ENCODE measurements at places on chromosomes 3 and 15.

- no peak for DNase-seq
Measured at GRCh38 chr3:55641964-55642363, 154.9 kb upstream of the WNT5A start.

DNA sequence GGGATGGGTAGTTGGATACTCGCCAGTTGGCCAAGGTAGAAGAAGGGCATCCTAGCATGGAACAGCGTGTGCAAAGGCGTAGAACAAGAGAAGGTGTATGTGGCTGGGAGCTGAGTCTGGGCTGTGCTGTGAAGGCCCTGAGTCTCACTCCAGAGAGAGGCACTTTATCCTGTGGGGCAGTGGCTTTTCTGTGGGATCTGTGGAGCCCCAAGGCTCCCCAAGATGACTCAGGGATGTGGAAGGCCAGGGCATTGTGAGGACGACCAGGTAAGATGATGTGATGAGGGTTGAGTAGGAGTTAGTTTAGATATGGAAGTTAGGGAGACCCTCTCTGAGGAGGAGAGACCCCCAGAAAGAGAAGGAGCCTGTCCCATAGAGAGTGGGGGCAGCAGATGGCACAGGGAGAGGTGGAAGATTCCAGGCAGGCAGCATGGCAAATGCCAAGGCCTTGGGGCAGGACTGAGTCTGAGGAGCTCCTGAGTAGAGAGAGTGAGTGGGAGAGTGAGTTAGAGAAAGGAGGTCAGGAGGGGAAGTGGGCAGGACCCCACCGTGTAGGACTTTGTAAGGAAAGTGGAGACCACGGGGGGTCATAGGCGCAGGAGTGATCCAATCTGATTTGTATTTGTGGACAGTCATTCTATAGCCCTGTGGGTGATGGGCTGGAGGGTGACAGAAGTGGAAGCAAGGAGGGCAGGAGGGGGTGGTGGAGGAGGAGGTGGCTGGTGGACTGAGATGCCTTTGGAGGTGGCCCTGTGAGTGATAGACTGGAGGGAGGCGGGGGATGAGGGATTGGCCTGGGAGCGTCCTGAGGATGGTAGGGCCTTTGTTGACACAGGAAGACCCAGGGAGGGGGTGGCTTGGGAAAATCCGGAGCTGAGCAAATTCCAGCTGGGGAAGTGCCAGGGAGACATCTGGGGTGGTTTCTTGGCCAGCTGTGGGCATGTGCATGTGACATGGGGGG is 50.3 kb downstream of the FBLN2 start:
- no peak for DNase-seq

GRCh38 chr3:39232859-39233258 is 40.5 kb upstream of the XIRP1 start:
- no peak for DNase-seq

DNA sequence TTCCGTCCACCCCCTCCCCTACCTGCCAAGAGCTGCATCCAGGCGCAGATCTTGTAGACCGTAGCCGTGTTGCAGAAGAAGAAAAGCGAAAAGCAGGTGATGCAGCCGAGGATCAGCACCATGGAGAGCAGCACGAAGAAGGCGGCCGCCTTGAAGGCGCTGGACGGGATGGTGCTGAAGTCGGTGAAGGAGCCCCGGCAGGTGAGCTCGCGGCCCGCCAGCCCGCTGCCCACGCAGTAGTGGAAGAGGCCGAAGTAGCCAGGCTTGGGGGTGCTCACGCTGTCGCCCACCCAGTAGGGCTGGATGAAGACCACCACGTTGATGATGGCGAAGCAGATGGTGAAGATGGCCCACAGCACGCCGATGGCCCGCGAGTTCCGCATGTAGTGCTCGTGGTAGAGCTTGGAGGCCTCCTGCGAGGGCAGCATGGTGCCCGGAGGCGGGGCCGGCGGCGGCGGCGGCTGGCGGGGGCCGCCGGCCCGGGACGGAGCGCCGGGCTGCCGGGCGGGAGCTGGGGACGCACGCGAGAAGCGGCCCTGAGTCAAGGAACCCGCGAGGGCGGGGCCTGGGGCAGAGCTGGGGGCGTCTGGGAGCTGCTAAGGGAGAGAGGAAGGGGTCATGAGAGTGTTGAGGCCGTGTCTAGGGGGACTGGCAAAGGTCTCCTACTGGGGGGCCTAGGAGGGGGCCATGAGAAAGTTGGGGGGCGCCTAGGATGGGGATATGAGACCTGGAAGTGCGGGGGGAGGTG is 1.2 kb downstream of the LHFPL4 start:
- no peak for DNase-seq

GRCh38 chr3:24586920-24587319 is 92.3 kb upstream of the THRB start:
- no peak for DNase-seq

DNA sequence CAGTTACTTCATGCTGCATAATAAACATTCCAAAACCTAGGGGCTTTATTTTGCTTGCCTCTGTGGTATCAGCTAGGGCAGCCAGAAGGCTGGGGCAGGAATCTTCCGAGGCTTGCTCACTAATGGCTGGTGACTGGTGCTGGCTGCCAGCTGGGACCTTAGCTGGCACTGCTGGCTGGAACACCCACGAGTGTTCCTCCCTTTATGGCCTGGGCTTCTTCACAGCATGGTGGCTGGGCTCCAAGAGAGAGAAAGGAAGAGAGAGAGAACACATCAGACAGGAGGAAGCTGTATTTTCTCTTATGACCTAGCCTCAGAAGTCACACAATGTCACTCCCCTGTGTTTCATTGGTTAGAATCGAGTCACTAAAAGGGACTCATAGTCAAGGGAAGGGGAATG is 23.9 kb upstream of the CDCP1 start:
- no peak for DNase-seq

- no peak for DNase-seq
Measured at GRCh38 chr3:46283881-46284450, 41.7 kb downstream of the CCR3 start.

GRCh38 chr3:13142552-13143380 is 69.5 kb upstream of the IQSEC1 start:
- no peak for DNase-seq

GRCh38 chr3:120506828-120507774 is 56.3 kb upstream of the FSTL1 start:
- no peak for DNase-seq

- no peak for DNase-seq
Measured at GRCh38 chr3:194572944-194573491, 60.2 kb downstream of the TMEM44 start.

- DNase-seq: no peak
Measured at GRCh38 chr3:13417166-13417947, 2.8 kb downstream of the NUP210 start.

GRCh38 chr15:52483707-52484106 is 45.0 kb downstream of the MYO5A start:
- no peak for DNase-seq

DNA sequence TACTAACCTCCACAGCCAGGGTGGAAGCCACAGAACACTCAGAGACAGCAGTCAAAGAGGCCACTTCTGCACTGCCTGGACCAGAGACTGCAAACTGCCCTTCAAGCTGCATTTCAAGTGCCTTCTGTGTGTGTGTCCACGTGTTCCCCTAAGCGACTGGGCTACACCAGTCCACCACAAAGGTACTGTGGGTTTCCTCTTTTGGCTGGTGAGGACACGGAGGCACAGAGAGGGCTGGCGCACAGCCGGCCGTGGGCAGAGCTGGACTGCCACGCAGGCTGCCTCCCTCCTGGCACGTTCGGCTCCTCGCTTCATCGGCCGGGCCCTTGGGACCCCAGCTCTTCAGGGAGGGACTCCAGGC is 60.9 kb downstream of the MGLL start:
- no peak for DNase-seq

DNA sequence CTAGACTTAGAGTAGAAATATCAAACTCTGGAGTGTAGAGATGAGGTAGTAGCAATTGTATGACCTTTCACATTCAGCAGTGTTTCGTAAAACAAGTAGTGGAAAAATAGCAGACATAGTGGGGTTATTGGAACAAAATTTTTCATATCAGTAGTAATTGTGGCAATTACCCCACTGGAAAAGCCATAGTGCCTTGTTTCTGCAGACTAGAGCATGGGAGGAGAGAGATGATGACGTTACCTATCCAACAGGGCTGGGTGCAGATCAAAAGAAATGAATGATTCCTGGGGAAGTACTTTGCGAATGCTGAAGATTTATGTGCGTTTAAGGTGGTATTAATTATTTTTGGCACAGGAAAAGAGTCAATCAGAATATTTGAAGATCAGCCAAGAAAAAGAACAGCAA is 147.0 kb upstream of the LRRFIP2 start:
- no peak for DNase-seq

- no peak for DNase-seq
Measured at GRCh38 chr3:52343946-52344600, 28.0 kb downstream of the DNAH1 start.

DNA sequence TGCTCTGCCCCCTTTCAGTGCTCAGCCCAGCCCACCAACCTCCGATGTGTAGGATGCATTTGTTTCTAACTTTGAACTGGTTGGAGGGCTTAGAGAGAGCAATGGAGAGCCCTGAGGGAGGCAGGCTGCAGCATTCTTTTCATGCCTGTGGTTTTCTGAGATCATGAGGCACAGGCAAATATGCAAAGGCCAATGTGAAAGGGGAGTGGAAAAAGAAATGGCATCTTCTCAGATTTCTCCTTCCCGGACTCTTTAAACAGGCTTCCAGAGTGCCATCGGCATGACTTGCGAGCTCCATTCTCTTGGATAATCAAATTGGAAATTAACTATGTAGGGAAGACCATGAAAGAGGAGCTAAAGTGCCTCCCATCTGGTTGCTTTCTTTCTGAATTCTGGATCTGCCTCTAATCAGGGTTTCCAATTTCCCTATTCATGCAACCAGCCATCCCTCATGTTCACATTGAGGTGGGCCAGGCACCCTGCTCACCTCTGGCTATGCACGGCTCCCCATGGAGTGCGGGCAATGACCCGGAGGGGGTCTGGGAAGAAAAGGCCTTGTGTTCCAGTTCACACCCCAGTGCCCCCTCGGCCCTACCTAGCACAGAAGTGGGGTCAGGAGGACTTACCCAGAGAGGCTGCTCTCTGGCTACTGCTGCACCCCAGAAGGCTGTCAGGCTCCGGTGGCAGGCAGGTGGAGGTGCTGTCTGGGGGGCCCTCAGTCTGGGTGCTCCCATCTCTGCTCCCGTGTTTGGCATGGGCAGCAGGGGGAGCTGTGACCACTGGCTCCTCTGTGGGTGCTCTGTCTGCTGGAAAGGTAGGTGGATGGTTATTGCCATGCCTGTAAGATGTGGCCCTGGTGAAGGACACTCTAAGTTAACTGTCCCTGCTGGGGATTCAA is 16.1 kb downstream of the AMOTL2 start:
- DNase-seq: no peak
